ENCODE measurements at places on chromosomes 1 and 21. TPM values are rescaled to one million over a fixed set of nuclear protein-coding genes. Genes with fewer than 3 reads are reported as not detected.
A peak's percentile ranks its signal among the peaks of the same experiment; 100 is the strongest.

PRDM16 gene
- 5.0 TPM for total RNA-seq

EDEM3 gene
- 8.9 TPM for total RNA-seq

- DNase-seq = no peak
These were observed 6.3 kb downstream of the KIF21B start for GRCh38 chr1:201016943-201017827.

GRCh38 chr1:246214708-246215509 is 292.2 kb downstream of the SMYD3 start:
- no peak for DNase-seq

DNA sequence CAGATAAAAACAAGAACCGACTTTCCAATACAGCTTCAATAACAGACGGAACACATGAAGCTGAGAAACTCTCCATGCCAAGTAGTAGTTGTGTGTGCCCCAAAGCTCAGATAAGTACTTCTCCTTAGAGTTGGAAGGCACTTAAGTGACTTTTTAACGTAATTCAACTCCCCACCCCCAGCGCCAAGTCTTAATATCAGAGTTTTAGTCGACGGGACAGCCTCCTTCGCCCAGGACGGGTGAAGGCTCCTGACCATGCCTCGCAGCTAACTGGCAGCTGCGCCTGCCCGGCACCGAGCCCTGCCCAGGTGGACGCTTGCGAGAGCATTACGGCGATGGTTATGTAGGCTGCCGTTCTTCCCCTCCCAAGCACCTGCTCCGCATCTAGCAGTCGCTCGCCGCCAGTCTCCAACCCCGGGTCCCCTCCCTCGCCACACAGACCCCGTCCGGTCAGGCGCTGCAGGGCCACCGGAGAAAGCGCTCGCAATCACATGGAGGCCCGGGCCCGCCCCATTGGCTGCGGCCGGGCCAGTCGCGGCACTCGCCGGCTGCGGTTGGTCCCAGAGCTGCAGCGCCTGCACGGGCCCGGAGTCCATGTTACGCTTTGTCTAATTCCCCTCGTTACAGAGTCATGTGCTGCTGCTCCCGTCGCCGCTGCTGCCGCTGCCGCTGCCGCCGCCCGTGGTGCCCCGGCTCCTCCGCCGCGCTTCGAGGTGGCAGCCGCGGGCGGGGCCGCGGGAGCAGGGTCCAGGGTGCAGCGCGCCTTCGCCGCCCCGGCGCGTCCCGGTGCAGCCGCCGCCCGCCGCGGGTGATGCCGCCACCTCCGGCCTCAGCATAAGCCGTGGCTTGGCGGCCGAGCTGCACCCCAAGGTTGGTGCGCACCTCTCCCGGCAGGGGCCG is at the start of gene LRRC8D:
Gene LRRC8D, plus strand, starts transcription at position 611 of the 900 bp plus-strand sequence. CDS start 112,037 bp downstream, outside the sequence.
- DNase-seq = peak; percentile 88
